ENCODE measurements at places on chromosomes 16 and 17.
A peak's percentile ranks its signal among the peaks of the same experiment; 100 is the strongest.

DNA sequence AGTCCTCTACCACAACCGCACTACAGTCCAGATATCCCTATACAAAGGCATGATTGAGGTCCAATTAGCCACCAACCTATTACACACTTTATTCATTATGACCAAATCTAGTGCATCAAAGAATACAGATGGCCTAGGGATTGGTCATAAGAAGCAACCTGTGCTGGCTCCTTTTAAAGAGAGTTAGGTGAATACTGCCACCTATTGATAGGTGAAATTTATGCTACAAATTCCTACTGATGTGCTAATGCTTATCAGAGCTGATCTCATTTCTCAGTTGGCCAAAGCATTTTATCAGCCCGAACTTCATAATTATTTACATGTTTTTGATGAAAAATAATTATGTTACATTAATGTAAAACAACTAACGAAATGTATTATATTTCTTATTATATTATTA is 166.3 kb downstream of the ANKFN1 start:
- no peak for DNase-seq

DNA sequence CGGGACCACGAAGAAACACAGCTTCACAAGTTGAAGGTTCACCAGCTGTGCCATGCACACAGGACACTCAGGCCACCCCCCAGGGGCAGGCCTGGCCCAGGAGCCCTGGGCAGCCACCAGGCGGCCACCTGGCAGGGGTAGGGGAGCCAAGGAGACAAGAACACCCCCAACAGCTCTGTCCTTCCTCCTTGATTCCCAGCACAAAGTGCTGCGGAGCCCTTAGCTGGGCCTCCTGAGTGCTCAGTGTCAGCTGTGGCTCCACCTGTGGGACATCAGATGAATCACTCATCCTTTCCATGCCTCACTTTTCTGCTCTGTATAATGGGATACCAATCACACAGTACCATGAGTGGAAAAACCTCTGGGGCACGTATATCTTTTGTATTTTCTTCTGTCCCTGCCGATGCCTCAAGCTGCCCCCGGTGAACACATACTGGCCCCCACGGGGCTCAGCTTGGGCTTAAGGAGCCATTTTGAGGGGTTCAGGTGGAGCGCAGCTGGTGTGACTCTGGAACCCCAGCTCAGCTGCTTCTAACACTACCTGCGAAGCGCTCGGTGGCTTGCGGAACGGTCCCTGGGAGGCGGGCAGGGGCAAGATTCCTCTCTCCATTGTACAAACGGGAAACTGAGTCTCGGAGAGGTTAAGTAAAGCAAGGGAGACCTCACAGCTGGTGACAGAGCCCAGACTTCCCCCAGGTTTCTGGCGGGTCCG is 12.0 kb downstream of the GALK1 start:
- DNase-seq, result no peak

GRCh38 chr17:38465391-38466345 is 37.4 kb downstream of the ARHGAP23 start:
- peak; percentile 71 for DNase-seq

DNA sequence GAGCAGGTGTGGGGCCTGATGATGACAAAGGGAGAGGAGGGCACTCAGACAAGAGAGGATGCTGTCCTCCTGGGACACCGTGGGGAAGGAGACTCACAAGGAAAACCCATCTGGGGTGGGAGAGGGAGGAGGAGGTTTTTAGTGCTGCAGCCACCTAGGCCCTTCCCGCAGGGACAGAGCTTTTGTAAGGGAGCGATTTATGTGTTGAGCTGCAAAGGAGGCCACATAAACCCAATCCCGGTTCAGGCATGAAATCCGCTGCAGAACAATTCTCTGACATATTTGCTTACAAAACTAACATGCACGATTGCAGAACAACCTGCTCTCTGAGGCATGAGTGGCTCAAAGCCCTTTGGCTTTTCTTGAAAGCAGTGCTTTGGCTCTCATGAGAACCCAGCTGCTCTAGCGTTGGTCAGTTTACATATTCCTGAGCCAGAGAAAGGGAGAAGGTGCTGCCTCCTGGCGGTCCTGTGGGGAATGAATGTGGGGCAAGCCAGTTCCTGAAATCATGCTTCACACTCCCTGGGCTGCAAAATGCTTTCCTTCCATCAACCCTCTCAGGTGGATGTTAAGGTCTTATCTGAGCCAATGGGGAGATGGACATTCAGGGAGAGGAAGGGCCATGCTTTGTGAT is 122.4 kb upstream of the NLRP1 start:
- peak; percentile 66 for DNase-seq
